Amniotic stem cell (primary cell): ENCODE measurements at places on chromosomes 12 and 14.

GRCh38 chr14:89359477-89360222 is 57.4 kb downstream of the FOXN3 start:
- no peak for DNase-seq

- DNase-seq, result no peak
Measured at GRCh38 chr14:79118291-79118690, 948.1 kb downstream of the NRXN3 start.

- no peak for DNase-seq
Measured at GRCh38 chr12:123713398-123713797, 1.2 kb downstream of the ATP6V0A2 start.

- no peak for DNase-seq
Measured at GRCh38 chr14:54085841-54086240, 129.2 kb upstream of the BMP4 start.

GRCh38 chr12:69061574-69061973 is 128.6 kb upstream of the CPM start:
- DNase-seq, result no peak

- DNase-seq, result no peak
Measured at GRCh38 chr12:106709068-106709511, 65.4 kb upstream of the RIC8B start.

- no peak for DNase-seq
Measured at GRCh38 chr14:34003691-34004090, 52.8 kb upstream of the EGLN3 start.

DNA sequence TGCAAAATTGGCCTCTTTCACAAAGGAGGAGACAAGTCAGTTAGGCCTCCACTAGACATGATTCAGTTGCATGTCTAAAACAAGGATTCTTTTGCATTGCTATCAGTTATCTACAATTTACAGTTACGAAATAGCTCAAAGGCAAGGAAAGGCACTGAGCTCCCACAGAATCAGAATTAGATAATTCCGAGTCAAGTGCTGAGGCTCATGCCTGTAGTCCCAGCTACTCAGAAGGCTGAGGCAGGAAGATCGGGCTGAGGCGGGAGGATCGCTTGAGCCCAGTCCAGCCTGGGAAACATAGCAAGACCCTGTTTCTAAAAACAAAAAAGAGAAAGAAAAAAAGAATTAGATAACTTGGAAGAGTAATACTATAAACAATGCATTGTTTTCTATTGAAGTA is 12.3 kb upstream of the RTRAF start:
- DNase-seq, result no peak

DNA sequence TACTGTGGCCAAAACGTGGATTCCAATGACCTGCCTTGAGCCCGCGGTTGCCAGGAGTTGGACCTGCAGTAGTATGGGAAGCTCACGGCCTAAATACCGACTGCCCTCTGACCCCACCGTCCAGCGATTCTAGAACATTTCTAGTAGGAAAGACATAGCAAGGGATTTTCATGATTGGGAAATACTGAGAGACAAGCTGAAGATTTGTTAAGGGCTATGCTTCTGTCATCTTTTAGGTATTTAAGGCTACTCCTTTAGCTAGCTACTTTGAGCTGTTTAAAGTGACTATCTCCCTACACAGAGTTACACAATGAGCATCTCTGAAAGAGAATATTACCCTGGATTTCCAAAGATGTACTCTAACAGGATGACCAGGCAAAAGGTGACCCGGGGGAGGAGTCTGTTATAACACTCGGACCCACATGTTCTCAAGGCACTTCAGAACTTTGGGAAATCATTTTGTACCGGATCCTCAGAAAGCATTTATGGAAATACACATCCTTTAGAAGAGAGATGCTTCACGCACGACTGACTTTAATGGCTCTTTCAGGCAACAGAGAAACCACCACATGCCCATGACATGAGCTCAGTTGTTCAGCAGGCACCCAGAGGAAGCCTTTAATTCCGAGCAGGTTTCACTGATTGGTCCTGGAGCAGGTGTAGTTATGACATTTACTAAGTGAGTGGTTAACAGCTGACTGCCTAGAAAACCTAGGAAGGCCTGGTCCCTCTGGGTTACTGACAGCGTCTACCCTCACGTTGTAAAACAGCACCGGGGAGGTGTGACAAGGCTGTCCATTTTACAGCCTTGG is 4.2 kb downstream of the BAG5 start:
- DNase-seq, result no peak

GRCh38 chr12:12745576-12746211 is 28.5 kb downstream of the CDKN1B start:
- DNase-seq, result no peak

GRCh38 chr12:61254225-61254624 is 1006.0 kb upstream of the USP15 start:
- no peak for DNase-seq

GRCh38 chr14:57254884-57255283 is 13.8 kb downstream of the EXOC5 start:
- no peak for DNase-seq

GRCh38 chr14:35221462-35221861 is 70.7 kb upstream of the PSMA6 start:
- DNase-seq, result no peak

- no peak for DNase-seq
Measured at GRCh38 chr12:3752741-3753486, at the start of gene CRACR2A. CRACR2A (minus strand) TSS chr12:3753109; CDS start chr12:3696999, 56,110 bp downstream.

- no peak for DNase-seq
Measured at GRCh38 chr14:106276326-106277267, 750.2 kb downstream of the TMEM121 start.

- DNase-seq, result no peak
Measured at GRCh38 chr14:103332143-103332919, 1.7 kb upstream of the EIF5 start.

GRCh38 chr14:72616294-72616693 is 277.6 kb downstream of the DPF3 start:
- no peak for DNase-seq

- DNase-seq, result no peak
Measured at GRCh38 chr12:130975116-130975515, 21.4 kb downstream of the ADGRD1 start.

DNA sequence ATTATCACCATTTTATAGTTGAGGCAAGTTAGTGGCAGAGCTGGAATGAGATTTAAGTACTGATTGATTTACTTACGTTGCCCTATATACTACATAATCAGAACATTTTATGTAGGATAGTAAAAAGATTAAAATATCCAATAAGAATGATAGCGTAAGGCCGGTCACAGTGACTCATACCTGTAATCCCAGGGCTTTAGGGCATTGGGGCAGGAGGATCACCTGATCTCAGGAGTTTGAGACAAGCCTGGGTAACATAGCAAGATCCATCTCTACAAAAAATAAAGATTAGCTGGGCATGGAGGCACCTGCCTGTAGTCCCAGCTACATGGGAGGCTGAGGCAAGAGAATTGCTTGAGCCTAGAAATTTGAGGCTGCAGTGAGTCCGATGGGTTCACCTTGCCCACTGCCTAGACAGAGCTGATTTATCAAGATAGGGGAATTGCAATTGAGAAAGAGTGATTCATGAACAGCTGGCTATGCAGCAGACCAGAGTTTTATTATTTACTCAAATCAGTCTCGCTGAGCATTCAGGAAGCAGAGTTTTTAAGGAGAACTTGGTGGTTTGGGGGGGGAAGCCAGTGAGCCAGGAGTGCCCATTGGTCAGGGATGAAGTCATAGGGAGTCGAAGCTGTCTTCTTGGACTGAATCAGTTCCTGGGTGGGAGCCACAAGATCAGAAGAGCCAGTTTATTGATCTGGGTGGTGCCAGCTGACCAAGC is 24.7 kb upstream of the SGPP1 start:
- no peak for DNase-seq

GRCh38 chr14:24879661-24880386 is 170.1 kb downstream of the STXBP6 start:
- no peak for DNase-seq

DNA sequence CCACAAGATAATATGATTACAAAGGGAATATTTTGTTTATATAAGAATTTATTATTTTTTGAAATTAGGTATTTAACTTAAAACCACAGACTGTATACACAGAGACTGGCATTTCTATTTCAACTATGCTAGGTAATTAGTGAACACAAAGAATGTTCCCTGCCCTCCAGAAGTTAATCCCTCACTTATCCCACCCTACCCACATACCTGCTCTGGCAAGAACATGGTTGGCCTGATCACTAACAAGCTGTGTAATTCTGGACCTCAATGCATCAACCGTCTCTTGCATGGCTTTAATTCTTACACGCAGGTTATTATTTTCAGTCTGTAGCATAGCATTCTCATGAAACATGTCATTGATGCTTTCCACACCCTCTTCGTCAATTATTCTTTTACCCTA is 85.9 kb downstream of the KIF21A start:
- no peak for DNase-seq

DNA sequence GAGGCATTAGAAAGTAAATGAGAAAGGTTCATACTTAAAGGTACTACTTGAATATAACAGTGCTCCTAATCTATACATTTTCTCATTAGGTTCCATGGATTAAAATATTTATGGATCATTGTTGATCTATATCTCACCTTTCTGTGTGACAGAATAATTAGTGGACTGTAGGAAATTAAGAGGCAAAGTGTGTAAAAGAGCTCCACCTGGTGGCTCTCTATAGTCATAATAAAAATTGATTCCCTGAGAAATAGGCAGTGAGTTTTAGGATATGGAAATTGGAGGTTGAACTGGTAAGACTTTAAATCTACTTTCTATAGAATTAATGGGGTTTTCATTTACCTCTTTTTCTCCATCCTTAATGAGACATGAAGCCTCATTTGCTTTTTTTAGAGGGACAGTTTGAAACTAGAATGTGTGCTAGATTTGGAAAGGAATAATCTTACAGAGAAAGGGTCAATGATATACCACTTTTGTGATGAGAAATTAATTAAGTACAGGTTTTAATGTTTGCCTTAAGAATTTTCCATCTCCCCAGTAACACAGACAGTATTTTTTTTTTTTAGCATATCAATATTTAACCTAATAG is 11.8 kb upstream of the DERA start:
- DNase-seq, result no peak

DNA sequence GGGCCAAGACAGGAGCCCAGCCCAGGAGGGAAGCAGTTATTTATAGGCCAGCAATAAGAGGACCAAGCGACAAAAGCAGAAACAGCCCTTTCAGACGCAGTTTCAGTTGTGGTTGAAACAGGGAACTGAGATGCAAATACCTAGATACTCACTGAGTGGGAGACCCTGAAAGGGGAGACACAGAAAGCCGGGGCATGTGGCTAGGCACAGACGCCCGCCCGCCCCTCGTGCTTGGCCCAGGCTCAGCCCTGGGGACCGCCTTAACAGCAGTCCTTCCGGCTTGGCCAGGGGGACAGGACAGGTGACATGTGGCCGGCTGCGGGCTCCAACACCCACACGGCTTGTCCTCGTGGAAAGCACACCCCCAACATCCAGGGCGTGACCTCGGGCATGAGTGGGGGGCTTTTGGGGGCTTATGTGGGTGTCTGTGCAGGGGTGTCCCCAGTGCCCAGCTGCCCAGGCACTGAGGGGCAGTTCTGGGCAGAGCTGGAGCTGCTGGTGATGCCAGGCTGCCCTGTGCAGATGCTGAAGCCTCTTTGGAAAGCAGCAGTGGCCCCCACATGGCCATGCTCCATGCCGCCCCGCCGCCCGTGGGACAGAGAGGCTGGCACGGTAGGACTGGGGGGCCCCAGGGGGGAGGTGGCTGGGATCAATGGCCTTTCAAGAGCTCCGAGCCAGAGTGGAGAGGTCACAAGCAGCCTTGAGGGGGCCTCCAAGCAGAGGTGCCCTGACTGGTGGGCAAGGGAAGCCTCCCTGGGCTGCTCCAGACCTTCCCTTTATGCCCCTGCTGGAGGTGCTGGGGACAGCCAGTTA is 2.1 kb downstream of the PLD4 start:
- DNase-seq, result no peak

GRCh38 chr12:44774815-44775411 is 101.2 kb downstream of the NELL2 start:
- no peak for DNase-seq

- DNase-seq, result no peak
Measured at GRCh38 chr12:48235796-48236333, 32.8 kb upstream of the OR10AD1 start.

- DNase-seq, result no peak
Measured at GRCh38 chr14:26330982-26331381, 266.9 kb downstream of the NOVA1 start.

- DNase-seq, result no peak
Measured at GRCh38 chr14:78933948-78934524, 763.9 kb downstream of the NRXN3 start.

DNA sequence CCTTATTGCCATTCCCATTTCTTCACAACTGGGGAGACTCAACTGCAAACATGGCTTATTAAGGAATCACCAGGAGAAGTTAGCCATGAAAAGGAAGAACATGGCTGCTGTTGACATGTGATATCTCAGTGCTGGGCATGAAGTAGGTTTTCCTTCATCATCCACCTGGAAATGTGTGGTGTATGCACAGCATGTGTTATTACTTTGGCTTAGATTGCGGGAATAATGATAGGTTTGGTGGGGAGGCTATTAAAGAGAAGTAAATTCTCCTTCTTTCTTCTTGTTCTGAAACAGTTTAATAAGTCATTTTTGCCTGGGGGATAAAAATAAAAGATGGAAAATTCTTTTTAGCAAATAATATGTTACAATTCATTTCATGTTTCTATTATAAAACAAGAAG is 23.7 kb upstream of the CLEC14A start:
- DNase-seq, result no peak

DNA sequence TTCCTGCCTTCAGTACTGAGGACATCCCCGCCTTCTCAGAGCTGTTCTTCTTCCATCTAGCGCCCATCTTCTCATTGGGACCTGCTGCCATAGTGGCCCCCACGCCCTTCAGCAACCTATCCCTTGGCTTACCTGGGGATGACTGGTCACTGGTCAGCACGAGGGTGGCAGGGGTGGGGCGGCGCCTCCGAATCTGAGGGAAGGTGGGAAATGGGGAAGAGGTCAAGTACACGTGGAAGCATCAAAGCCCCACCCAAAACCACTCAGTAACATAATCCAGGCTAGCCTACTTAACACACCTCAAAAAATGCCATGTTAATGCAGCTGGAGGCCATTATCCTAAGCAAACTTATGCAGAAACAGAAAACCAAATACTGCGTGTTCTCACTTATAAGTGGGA is 4.3 kb downstream of the PPP1R1A start:
- no peak for DNase-seq

DNA sequence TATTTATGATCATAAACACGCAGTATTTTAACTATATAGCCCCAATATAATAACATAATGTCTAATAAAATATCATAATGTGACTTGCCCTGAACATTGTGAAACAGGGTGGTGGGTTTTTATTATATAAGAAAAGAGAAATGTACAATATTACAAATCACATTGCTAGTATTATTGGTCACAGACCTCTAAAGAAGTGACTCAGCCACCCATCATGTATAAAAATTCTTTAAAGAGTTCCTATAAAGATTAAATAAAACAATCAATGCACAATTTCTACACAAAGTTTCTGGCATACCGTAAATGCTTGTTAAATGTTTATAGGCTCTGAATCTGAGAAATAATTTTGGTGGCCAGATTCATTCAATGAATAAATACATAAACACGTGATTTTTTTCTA is 28.9 kb downstream of the ABCC9 start:
- no peak for DNase-seq

GRCh38 chr12:2477009-2477766 is 317.6 kb upstream of the FKBP4 start:
- no peak for DNase-seq
